ENCODE measurements at places on chromosomes 7 and 10.
A peak's percentile ranks its signal among the peaks of the same experiment; 100 is the strongest.

- no peak for DNase-seq
Observed at GRCh38 chr7:13189668-13190067, 502.2 kb downstream of the ARL4A start.

- no peak for DNase-seq
Observed at GRCh38 chr10:18713077-18713476, 53.8 kb downstream of the ARL5B start.

DNA sequence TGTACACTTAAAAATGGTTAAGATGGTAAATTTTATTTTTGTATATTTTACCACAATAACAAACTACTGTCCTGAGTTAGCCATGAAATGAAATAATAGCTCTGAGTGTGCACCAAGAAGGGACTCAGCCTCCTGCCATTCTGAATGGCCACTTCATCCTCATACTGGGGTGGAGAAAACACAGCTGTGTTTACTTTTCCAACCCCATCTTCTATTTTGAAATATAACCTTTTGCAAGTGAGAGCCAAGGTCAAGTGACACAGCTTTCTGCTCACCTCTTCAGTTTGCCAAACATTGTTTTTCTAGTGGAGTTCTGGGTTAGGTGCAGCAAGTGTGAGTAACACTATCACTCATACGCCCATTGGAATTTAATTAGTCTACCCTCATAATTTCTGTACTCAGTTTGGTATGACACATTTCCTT is 107.4 kb upstream of the GLCCI1 start:
- DNase-seq: no peak

GRCh38 chr10:77291596-77292505 is 345.8 kb downstream of the KCNMA1 start:
- DNase-seq: no peak

DNA sequence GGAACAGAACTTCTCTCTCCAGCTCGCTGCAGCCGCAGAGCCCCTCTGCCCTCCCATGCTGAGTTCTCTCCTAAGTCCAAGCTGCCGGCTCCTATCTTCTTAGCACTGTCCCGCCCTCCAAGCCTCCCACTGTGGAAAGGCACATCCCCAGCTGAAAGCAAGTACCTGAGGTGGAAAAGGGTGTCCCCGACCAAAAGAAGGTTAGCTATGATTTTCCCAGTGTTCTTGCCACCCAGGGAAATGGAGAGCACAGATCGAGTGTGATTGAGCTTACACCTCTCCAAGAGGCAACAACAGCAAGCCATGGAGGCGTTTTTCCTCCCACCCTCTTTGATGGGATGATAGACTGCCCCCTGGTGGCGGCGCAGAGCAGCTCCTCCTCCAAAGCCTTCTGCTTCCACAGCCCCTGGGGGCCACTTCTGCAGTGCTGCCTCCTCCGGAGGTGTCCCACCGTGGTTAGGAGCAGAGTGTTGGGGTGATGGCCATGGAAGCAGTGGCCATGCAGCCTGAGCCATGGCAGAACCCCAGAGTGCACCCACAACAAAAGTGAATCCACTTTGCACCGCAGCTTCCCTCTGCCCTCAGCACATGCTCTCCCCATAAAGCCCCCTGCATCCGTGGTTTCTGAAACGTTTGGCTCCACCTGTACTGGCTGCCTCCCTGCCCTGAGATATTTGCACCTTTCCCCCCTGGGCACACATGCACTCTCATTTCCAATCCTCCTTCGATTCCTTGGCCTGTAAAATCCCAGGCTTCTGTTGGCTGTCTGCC is 143.1 kb upstream of the STK17A start:
- DNase-seq: peak; percentile 1

GRCh38 chr10:60525716-60526585 is 136.3 kb upstream of the ANK3 start:
- no peak for DNase-seq

DNA sequence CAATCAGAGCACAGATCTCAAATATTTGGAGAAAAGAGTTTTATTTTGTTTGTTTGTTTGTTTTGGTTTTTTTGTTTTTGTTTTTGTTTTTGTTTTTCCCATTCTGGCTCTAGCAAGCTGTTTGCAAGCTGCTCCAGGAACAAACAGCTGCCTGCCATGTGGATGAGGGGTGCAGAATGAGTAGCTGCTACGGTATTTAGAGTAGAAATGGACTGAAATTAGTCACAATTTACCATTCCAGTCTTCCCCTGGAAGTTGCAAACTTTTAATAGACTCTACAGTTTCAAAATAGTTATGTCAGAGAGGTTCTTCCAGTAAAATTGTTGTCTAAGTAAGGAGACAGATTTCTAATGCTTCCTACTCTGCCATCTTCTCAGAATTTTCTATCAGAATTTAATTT is 27.1 kb upstream of the TAS2R16 start:
- no peak for DNase-seq

DNA sequence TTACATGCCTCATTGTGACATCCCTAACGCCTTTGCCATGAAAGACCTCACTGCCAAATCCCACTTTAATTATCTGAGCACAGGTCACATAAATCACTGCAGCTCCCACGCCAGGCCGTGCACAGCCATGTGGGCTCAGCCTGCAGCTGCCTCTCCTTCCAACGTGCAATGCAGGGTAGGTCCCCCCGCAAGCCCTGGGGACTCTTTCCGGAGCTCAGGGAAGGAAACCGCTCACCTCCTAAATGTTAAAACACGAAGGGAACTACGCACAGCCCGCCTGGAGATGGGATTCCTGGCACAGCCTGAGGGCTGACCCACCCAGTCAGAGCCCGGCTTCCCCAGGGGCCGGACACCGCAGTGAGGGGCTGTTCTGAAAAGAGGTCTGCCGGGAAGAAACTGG is 128.0 kb downstream of the MAD1L1 start:
- no peak for DNase-seq

DNA sequence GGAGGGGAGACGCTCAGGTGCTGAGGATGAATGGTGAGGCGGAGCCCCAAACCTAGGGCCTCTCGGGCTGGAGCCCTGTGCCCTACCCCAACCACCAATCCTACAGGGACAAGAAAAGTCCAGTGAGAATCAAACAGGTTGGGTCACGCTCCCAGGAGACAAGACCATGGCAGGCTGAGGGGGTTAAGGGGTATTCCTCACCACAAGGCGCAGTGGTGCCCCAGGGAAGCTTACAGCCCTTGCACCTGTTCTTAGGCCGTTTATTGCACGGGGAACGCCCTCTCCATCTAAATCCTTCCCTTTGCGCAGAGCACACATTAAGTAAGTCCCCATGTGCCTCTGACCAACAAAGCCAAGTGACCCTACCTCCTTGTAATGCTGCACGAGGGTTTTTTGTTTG is 3.5 kb downstream of the FZD9 start:
- DNase-seq: no peak

- no peak for DNase-seq
Observed at GRCh38 chr7:148045521-148045920, 545.0 kb upstream of the C7orf33 start.

- no peak for DNase-seq
Observed at GRCh38 chr10:111072232-111072631, 4.6 kb upstream of the ADRA2A start.

- DNase-seq: no peak
Observed at GRCh38 chr7:140383954-140384713, 14.2 kb downstream of the SLC37A3 start.

DNA sequence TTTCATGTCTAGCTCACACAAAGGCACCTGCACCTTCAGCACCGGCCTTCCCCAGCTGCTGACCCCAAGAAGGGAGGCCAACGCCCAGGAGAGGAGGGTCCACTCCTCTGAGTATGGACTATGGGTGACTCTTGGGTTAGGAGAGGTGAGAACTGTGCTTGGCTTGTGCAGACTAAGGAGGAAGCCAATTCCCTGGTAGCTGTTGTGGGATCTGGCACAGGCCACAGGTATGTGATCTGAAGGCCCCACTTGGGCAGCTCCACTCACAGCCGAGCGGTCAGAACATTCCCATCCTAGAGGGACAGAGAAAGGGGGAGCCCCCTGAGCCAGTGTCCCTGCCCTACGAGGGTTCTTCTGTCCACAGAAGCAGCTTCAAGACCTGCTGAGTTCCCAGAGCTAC is 52.8 kb upstream of the FIGNL1 start:
- no peak for DNase-seq

- no peak for DNase-seq
Observed at GRCh38 chr10:43027331-43027955, 49.4 kb upstream of the RET start.

GRCh38 chr7:144656965-144657517 is 178.8 kb downstream of the TPK1 start:
- DNase-seq: peak; percentile 5

GRCh38 chr7:40784176-40784575 is 649.4 kb downstream of the SUGCT start:
- DNase-seq: peak; percentile 64

- no peak for DNase-seq
Observed at GRCh38 chr10:55740110-55740509, 620.9 kb downstream of the ZWINT start.

GRCh38 chr10:90321132-90321816 is 536.6 kb downstream of the HTR7 start:
- DNase-seq: no peak

DNA sequence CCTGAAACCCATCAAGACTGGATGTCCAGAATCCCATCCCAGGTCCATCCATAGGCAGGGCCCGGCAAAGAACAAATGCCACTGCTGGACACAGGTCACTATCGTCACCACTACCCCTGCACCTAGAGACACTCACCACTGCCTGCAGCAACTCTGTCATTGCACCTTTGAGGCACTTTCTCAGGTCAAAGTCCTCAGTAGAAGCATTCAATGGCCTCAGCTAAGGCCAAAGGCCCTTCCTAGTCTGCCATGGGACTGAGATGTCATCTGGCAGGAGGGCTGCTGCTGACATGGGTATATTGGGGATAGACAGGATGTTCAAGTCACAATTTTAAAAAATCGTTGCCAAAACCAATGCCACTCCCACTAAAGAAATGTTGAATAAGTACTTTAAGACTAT is 58.7 kb downstream of the GPAM start:
- no peak for DNase-seq

DNA sequence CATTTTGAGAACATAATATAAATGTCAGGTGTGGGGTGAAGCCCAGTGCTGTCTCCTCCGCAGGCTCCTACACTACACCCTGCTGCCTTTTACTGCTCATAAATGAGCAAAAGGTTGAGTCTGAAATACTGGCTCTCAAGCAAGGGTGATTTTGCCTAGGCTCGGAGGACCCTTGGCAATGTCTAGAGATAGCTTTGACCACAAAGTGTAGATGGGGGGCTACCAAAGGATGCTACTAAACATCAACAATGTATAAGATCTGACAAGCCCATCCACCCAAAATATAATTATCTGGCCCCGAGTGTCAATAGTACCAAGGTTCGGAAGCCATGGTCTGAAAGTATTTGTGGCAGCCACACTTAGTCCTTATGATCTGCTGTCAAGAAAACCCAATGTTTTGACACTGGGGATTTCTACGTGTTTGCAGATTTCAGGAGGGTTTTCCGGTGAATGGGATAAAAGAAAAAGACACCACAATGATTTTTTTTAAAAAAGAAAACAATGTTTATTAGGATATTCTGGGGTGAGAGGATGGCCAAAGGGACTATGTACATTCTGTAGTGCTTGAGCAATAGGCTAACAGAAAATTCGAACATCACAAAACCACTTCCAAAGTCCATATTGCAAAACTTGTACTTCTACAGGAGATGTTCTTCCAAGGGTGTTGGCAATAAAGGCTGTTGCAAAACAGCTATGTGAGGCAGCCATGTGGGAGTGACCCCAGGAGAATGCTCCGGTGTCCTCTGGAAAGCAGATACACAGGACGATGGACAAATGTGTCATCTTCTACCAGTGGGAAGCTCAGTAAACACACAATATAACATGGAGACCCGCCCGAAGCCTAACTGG is 216.3 kb downstream of the GFRA1 start:
- no peak for DNase-seq

DNA sequence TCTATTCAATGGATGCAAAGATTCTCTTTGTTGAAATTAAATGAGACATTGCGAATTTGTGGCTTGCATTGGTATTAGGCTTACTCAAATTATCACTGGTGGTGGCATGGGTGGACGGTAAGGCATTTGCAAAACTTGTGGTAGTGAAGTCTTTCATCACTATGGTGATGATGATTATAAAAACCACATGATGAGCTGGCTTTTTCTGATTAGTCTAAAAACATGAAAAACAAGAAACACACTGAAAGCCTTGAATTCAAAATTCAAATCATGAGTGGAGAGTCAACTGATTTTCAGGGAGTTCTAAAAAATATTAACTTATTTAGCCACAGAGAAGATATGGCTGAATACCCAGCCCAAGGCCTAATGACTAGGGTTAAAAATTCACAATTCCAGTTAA is 99.8 kb upstream of the HGF start:
- DNase-seq: no peak

GRCh38 chr7:141891336-141891735 is 24.9 kb upstream of the OR9A4 start:
- no peak for DNase-seq

DNA sequence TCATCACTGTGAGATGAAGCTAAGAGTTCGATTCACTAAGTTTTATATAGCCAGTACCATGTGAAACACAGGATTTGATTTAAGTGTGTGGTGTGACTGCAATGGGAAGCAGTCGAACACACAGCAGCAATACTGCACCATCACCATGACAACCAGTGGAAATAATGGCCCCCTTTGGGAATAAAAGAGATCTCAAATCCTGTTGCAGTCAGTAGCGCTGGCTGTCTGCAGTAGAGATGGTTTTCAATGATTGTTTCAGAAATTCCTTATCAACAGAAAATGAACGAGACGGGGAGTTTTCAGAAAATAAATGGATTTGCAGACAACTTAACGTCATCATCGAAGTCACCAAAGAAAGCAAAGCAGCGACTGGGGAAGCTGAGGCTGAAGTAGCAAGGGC is 91.0 kb downstream of the PTPRE start:
- peak; percentile 19 for DNase-seq

GRCh38 chr10:11298116-11298515 is 280.4 kb downstream of the CELF2 start:
- peak; percentile 35 for DNase-seq

DNA sequence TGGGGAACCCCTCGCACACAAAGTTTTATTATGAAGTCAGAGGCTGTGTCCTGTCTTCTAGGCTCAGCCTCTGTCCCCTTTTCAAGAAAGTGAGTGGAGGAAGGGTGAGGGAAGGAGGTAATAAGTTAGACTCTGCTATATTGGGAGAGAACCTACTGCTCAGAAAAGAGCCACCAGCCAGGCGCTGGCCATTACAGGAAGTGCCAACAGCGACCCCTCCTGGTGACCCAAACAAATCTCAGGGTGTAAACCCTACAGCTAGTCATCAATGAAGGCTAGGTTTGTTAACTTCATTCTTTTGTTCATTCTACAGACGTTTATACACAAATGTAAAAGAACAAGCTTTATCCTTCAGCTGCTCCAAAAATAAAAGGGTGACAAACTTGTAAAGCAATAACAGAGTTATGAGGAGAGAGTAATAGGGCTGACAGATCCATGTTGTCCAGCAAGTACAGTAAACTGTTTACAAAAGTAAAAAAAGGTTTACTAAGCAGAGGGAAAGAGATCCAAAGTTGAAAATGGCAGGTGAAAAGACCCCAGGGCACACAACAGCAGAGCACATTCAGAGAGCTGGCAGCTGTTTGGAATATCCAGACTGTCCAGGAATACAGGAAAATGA is 82.7 kb downstream of the FAM204A start:
- no peak for DNase-seq

Measured in NCI-H524 (cell line).